Dorsolateral prefrontal cortex (tissue), 122 donors: ENCODE measurements at places on chromosomes 6 and 20.

GRCh38 chr6:116287689-116288282 lies 8.1 kb upstream of the TSPYL1 start:
- no peak for DNase-seq

DNA sequence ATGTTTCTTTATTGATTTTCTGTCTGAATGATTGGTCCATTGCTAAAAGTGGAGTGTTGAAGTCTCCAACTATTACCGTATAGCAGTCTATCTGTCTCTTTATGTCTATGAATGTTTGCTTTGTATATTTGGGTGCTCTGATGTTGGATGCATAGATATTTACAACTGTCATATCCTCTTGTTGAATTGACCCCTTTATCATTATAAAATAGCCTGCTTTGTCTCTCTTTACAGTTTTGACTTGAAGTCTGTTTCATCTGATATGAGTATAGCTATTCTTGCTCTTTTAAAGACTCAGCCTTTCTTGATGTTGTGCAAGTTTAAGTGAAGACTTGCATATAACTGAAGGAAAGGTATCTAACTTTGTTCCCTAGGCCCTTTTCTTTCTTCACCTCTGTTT lies 173.8 kb upstream of the RAB32 start:
- no peak for DNase-seq

DNA sequence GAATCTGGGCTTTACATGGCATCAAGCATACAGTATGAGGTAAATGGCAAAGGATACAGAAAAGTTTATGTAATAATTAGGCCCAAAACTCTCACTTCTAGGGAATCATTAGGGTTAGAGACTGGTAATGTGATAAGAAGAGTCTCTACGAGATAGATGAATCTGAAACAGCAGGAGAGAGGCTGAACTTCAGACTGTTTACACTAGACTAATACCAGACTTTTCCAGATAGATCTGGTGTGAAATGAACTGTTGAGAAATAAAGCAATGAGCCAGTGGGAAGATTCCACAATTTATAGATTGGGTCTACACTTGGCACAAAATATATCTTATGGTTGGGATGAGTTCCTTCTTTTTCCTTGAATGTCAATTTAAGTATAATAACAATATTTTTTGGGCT lies 134.3 kb downstream of the MAN1A1 start:
- DNase-seq, result no peak

DNA sequence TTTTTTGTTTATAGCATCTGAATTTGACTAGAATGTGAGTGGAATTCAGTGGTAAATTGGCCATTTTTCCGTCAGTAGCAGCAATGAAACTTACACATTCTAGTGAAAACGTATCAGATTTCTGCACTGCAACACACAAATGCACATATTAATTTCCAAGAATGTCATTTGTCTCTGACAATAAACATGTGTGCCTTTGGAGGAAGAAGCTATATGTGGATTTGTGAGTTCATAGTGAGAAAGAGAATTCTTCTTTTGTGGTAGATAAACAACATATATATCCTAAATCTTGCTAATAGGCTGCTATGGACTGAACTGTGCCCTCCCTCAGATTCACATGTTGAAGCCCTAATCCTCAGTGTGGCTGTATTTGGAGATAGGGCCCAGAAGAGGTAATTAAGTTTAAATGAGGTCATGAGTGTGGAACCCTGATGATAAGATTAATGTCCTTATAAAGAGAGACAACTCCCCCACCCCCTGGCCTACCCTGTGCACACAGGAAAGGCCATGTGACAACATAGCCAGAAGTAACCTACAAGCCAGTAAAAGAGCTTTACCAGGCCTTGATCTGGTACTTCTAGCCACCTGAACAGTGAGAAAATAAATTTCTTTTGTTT lies 200.2 kb upstream of the EYA4 start:
- no peak for DNase-seq

DNA sequence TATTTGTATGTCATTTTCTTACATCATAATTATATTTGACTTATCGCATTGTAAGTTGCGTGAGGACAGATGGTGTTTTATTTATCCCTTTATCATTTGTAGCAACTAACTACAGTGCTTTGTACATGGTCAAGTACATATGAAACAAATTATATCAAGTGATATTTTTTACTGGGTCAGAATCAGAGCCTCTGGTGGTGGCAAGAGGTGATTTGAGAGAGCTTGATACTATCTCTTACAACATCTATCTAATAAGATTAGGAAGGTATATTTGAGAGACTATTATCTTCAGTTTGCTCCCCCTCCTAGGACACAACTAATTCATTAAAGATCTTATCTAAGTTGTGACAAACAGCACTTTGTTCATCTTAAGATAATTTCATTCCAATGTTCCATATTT lies 47.7 kb downstream of the BCKDHB start:
- DNase-seq, result no peak

DNA sequence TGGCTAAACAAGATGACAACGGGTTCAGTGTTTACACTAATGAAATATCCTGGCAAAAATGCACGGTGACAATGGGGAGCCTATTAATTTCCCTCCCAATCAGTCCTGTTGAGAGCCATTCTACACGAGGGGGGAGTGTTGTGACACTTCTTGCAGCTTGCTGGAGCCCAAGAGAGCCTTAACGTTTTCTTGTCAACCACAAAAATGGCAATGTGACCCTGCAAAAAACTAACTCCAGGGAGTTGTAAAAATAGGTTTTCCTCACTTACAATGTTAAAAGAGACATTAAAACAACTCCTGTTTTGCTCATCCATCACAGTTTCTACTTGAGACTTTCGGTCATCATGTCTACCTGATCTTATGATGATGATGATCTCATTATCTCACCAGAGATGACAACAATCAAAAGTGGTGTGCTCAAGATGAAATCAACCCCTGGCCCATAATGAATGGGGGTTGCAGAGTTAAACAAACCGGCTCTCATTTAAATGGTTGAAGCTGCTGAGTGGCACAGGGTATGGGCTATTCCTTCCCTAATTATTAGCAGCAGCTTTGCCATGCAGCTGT lies 57.9 kb downstream of the GJA10 start:
- no peak for DNase-seq

DNA sequence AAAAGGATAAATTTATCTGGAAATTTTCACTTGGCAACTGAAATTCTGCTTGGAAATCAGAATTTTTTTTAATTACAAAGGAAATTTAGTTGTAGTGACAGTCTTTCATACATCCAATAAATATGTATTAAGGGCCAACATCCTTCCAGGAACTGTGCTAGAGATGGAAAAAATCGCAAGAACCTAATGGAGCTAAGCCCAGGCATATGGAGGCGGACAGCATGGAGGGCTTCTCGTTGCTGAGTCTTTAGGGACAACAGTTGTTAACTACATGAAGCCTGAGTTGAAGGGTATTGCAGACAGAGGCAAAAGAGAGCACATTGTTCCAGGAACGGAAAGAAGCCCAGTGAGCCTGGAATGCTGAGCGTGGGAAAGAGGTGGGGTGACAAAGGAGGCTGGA lies 208.9 kb downstream of the IBTK start:
- no peak for DNase-seq

- no peak for DNase-seq
These were observed 444.9 kb upstream of the RNF217 start for GRCh38 chr6:124517339-124517738.

DNA sequence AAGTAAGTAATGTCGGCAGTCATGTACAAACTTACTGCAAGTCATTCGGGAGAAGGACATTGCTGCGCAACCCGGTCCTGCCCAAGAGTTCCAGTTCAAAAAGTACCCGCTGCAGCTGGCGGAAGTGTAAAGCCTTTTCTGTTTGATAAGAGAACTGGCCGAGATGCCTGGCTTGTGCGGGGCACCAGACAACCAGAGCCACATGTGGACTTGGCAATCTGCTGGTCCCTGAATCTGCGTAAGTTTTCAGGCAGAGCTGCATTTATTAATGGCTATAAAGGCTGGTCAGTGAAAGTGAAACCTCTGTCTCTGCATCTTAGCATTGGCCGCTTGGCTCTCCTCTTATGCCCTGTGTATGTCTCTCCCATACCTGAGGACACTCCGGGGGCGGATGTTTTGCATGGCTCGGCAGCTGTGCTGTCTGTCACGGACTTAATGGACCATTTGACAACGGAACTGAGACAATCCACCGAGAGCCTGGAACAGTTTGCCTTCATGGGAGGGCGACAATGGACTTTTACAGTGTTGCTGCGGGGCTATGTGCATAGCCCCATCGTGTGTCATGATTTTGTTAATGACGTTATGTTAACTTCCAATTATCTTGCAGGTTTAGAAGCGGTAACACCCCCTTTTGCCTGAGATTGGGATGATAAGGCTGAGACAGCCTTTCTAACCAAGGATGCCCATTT lies 19.8 kb upstream of the RGS17 start:
- DNase-seq, result no peak

GRCh38 chr6:7246401-7247178 lies 66.4 kb downstream of the SSR1 start:
- DNase-seq, result no peak

GRCh38 chr6:146111881-146112450 lies 83.1 kb downstream of the GRM1 start:
- no peak for DNase-seq

GRCh38 chr6:144202879-144203468 lies 52.7 kb downstream of the STX11 start:
- DNase-seq, result no peak

- no peak for DNase-seq
These were observed 612.5 kb downstream of the CDH26 start for GRCh38 chr20:60570481-60571277.
